ENCODE measurements at places on chromosomes 4 and X.

DNA sequence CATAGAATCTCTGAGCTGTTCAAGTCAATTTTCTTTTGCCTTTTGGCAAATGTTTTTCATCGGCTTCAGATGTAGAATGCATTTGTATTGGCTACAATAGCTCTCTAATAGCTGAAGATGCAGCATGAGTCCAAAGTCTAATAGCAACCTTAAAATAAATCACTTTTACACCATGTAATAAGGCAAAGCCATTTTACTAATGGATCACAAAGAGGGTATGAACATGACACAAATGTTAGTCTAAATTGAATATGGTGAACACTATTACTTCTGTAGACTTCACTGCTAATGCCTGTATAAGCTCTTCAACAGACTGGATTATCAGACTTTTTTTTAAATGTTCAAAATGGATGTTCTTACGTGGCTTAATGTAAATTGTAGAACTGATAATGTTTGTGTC lies 645.3 kb downstream of the TLL1 start:
- no peak for DNase-seq

DNA sequence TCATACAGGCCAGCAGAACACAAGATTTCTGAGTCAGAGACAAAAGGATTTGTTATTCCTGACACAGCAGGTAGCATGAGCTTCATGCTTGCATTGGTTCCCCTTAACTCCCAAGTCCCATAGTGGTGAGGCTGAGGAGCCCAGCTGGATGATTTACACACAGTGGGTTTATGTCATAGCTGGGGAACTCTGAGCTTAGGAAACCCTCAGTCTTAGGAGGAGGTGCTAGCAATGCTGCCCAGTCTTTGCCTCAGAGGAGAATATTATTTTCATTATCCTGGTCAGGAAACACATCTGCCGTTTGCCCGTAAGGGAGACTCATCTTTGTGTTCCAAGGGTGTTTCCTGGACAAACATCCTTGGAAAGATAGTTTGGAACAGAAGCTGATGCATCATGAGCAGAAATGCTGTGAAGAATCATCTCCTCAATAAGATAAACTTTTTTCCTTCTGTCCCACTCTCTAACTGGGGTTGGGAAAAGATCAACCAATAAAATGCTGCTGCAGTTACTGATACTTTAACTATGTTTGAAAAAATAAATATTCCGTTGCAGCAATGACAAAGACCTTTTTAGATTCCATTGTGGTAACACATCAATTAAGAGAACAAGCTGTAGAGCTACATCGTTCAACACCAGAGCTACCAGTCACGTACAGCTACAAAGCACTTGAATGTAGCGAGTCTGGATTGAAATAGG lies 146.8 kb downstream of the DCLK2 start:
- DNase-seq = no peak

DNA sequence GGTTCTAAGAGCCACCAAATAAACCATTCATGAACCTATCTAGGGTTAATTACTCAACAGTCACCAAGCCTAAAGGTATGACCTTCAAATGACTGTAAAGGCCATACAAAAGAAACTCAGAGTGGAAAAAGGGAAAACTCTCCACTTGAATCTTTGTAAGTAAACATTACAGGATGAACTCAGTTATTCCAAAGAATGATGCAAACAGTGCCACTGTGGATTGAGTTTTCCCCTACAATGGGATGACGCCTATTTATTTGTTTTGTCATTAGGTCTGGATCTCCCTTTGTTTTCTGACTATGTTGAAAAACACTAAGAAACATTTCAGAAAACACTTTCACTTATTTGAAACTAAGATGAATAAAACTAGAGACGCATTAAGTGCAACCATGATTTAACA lies 12.7 kb downstream of the NUDT6 start:
- DNase-seq = no peak

DNA sequence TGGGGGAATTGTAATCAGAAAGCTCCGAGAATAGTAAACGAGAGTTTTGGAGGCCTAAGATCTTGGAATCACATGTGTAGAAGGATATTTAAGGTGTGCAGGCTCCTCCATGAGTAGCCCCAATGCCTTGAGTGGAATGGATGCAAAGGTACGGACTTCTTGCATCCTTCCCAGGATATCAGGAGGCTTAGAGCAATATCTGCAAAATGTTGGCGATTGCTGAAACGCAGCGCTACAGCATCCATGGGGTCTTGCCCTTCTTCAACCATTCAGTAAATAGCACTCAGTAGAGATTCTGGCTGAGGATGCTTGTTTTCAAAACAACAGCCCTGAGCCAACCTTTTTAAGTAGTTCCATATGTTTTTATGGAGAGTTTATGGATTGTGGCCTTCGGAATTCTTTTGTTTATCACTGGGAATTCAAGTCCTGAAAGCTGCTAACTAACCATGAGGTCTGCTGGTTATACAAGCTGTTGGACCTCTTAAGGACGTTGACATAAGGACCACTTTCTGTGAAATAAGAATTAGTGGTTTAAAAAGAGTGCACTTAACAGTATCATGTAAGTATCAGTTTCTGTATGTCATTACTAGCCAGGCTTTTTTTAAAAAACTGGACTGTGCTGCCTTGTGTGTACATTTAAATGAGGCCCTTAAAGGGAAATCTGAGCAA lies 228.8 kb upstream of the PGRMC2 start:
- DNase-seq = no peak

DNA sequence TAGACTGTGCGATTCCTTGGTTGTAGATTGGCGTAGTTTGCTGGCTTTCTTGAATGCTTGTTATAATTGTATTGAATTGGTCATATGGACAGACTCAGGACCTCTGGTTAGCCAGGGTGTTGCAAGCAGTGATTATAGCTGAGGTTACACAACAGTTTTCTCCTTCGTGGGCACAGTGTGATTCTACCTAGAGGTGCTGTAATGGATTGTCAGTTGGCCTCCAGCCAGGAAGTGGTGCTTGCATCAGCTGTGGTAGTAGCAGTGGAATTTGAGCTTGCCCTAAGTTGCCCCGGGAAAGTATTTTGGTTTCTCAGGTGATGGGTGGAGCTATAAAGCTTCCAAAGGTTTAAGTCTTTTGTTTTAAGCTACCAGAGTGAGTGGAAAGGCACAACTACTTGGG lies 23.1 kb upstream of the GABRG1 start:
- no peak for DNase-seq
